ENCODE measurements at places on chromosomes 5 and 9. TPM values are rescaled to one million over a fixed set of nuclear protein-coding genes. Genes with fewer than 3 reads are reported as not detected.

The PCDHA1 gene
- not detected for total RNA-seq

The FRMD3 gene
- 0.53 TPM for total RNA-seq

The PCDHB9 gene
- total RNA-seq = not detected

The FAM193B gene
- total RNA-seq = 217 TPM

The OR1B1 gene
- total RNA-seq = not detected

The ORM2 gene
- total RNA-seq = not detected

The PCDHGB1 gene
- not detected for total RNA-seq

Data from T-cell (primary cell).